ENCODE measurements at places on chromosomes 6 and 20.

- DNase-seq: no peak
These were observed 3.1 kb upstream of the STX16 start for GRCh38 chr20:58647796-58648501.

DNA sequence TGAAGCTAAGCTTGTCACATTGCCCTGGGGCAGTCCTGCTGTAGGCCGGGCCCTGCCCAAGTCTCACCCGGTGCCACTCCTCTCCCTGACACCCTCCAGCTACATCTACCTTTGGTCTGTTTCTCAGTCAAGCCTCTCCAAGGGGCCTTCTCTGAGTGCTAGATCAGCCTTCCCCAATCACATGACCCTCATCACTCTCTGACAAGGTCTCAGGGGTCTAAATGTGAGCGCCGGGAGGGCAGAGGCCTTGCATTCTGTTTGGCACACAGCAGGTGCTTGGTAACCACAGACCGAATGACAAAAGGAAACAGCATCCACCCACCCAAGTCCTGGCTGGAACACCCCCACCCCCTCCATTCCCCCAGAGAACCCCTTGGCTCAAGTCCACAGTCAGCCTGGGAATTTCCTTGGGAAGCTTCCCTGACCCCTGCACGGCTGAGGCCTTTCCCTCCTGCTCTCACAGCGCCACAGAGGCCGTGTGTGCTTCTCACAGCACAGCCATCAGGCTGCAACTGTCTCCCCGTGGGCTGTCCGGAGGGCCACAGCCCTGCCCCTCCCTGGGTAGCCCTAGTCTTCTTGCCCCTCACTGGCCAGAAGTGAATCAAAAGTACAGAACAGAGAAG, 32.9 kb downstream of the PKIG start:
- DNase-seq: no peak

DNA sequence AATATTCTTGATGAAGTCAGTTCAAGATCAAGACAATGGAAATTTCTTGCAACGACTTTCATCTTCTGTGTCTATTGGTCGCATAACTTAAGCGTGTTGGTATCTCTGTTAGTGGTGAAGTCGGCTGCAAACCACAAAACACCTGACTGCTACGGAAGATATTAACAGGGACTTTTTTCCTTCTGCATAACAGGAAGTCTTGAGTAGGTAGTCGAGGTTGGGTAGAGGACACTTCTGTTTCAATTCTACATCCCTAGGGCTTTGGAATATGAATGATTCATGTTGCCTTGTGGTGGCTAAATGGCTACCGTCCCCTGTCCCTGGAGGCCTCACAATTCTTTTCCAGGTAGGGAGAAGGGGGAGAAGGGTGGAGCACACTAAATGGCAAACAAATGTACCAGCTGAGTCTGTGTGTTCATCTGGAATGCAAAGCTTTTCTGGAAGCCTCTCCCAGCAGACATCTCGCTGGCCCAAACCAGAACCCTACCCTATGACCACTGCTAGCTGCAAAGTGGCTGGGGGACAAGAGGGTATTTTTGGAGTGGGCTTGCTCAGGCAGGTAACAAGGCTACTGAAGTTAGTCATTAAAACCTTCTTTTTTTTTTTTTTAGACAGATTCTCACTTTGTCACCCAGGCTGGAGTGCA, 34.6 kb upstream of the NKX2-2 start:
- DNase-seq: peak; percentile 60

DNA sequence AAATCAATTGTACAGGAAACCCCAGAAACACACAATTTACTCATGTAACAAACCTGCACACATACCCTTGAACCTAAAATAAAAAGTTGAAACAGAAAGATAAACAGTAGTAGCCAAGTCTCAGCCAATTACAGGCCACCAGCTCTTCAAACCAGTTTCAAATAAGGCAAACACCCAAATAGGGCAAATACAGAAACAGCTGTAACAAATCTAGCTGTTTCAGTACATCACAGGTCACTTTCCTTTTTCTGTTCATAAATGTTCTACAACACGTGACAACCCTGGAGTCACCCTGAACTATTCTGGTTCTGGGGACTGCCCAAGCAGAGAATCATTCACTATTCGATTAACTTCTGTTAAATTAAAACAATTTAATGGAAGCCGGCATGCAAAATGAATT, 329.0 kb downstream of the GJA1 start:
- DNase-seq: no peak

DNA sequence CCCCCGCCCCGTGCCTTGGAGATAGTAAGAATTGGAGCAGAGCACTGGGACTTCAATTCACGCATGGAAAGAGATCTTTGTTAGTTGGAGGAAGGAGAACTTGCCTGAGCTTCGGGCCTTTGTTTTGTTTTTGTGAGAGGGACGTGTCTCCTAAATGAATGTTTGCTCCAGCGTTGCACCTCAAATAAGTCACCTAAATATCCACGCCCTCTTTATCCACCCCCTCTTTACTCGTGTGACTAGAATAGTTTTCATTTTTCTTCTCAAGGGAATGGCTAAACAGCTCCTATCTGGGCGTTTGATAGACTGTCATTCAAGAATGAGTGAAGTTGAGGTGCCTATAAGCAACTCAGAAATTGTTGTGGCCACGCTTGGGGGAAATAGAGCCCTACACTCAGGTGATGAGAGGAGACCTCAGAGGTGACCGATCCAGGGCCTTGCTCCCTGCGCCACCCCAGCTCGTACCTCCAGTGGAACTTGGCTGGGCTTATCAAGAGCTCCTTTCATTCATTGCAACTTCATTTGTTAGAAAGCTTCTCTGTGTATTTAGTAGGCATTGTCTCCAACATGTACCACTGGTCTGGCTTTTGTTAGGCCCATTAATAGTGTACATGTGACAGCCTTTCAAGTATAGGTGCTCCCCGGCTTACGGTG, 861 bp downstream of the PCMTD2 start:
- no peak for DNase-seq

DNA sequence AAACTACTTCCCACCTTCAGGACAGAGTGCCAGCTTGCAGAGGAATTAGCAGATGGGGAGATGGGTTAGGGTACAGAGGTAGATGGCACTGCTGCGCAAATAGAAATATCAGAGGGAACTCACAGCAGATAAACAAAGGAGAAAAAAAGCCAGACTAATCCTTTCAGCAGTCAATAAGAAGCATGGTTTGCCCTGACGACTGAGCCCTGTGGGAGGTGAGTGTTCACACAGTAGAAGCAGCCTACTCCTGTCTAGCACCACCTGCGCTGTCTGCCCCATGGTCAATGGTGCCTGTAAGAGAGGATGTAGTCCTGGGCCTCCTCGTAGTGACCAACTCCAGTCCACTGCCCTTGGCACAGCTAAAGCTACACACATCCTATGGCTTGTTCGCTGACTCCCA, 174.1 kb downstream of the IBTK start:
- DNase-seq: no peak

DNA sequence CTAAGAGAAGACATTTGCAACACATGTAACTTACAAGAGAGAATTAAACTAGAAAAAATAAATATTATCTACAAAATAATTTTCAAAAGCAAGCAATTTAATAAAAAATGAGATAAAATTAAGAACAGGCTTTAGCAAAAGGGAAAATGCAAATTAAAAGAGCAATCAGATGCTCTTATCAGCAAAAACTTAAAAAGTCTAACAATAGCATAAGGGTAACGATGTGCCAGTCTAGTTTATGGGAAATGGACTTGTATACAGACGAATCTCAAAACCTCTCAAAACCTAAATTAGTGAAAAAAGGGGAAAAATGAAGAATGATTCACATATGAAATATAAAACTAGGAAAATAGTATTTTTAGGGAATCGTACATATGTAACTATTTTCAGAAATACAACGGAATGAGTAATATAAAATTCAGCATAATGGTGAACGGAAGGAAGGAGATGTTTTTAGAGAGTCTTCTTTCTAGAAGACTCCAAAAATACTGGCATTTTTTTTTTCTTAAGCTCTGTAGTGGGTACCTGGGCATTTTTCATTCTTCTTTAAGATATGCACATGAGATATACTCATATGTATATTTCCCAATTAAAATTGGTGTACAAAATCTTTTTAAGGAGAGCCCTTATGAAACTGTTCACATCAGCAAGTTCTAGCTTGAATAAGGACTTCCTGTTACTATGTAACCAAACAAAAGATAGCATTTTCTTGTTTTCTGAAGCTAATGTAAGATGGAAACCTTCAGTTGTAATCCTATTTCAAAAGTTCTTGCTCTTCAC, 927 bp upstream of the MANEA start:
- DNase-seq: no peak

- DNase-seq: no peak
These were observed 176.7 kb upstream of the BTBD3 start for GRCh38 chr20:11740975-11741374.

DNA sequence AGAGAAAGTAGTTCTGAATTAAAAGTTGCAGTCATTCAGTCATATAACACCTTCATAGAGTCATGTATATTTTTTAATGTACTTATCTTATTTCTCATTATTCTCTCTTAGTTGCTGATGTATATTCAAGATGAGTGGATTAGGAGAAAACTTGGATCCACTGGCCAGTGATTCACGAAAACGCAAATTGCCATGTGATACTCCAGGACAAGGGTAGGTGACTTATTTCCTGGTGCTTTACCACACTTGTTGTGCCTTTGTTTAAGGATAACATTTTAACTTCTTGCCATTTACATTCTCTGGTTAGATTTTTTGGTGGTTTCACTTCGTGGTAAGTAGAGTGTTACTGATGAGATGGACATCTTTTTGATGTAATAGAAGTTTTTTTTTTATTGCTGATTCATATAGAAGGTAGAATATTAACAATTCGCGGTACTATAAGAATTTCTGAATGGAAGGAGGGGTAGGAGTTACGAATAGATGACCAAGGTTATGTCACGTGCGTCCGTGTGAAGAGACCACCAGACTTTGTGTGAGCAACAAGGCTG, 120.5 kb downstream of the NCOA3 start:
- no peak for DNase-seq

DNA sequence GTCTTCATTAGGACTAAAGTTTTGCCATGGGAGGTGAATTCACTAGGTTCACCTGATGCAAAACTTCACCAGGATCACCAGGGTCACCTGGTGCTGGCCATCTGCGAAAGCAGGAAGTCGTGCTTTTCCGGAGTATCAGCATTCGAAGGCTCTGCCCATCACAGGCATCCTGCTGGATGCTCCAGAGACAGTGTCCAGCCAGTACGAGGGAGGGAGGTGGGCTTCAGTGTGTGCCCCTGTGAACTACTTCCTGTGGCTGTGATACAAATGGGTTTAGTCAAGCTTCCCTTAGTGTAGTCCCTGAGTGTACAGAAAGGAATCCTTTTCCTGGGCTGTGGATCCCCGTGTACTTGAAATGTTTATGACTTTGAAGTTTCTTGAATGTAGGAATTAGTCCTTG, 3.4 kb upstream of the RPS6KA2 start:
- no peak for DNase-seq

DNA sequence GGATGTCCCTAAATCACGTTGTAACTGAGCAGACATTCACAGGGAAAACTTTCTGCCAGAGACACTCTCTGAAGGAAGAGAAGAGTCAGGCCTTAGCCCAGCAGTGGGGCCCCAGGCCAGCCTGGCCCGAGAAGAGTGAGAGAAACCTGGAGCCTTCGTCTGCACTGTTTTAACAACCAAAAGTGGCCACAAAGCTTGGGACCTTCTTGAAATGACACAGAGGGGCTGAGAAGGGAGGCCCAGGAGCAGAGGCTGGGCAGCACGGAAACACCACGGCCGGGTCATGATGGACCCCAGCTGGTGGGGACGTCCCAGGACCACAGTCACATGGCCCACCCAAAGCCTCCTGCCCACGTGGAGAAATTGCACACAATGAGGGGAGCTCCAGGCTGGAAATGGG, 126.8 kb upstream of the THBS2 start:
- no peak for DNase-seq

DNA sequence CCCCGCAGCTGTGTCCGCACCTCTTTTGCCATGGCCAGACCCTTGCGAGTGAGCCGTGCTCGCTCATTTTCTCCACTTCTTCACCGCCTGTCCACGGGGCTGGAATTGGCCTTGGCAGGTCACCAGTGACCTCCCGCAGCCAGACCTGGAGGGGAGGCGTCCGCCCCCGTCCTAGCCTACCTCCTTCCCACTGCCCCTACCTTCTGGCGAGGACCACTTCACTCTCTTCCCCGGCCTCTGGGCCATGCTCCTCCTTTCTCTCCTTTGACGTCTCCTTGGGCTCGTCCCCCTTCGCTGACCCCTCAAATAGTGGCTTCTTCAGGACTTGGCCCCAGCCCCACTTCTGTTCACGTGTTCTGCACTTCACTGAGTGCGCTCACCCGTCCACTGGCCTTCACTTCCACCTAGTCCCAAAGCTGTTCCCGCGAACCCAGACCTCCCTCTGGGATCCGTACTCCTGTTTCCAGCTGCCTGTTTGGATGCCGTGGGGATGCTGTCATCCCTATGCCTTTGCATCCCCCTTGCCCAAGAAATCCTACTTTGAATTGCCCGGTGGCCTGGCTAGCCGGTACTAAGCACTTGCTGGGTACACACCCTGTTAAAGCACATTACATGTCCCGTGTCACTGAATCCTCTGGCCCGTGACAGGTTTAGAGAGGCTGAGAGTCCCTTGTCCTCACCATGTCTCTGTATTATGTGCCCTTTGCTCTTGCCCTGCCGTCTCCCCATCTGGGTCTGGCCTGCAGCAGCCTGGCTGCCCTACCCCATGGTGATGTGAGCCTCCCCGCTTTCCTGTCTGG, 33.0 kb downstream of the SPATA2 start:
- DNase-seq: no peak

Data from T follicular helper cell (primary cell).